Stimulated activated CD4-positive, alpha-beta T cell treated with anti-CD3 and anti-CD28 coated beads, Interleukin-12 subunit alpha, Interleukin-12 subunit beta, amount 100 ng/mL, for 24 hours (primary cell): ENCODE measurements at places on chromosomes 1 and 21.

DNA sequence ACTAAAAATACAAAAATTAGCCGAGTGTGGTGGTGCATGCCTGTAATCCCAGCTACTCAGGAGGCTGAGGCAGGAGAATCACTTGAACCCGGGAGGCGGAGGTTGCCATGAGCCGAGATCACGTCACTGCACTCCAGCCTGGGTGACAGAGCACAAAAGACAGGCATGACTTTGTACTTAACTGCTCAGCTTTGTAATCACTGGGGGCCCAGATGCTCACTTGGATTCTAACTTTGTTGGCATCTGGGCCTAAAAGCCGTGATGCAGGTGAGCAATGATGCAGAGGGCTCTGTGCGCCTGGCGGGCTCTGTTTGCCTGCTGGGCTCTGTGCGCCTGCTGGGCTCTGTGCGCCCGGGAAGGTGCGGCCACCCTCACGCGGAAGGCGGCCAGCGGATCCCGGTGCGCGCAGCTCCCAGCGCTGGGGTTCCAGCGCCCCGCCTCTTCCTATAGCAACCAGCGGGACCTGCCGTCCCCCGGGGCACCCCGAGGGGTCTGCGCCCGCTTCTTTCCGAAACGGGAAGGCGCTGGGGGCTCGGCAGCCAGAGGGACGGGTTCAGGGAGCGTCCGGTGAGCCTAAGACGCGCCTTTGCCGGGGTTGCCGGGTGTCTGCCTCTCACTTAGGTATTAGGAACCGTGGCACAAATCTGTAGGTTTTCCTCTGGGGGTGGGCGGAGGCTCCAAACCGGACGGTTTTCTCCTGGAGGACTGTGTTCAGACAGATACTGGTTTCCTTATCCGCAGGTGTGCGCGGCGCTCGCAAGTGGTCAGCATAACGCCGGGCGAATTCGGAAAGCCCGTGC, 31.7 kb downstream of the PRMT2 start:
- no peak for DNase-seq

GRCh38 chr21:39669976-39670661, 57.4 kb downstream of the B3GALT5 start:
- DNase-seq: no peak

DNA sequence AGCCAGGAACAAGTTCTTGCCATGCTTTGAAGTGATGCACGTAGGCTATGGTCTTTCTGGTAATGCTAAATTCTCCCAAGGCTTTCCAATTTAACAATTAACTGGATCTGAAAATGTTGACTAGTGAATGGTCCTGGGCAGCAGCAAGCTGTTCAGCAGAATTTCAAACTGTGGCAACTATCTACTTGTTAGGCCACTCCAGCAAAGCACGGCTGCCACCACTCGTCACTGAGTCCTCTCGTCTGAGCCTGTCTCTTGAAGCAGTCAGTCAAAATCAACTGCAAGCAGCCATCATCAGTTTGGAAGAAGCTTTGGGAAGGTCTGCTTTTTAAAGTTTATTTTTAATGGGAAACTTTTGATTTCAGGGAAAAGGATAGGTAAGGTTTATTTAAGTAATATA, 6.1 kb downstream of the FLVCR1 start:
- no peak for DNase-seq

GRCh38 chr1:216710055-216710454, 13.2 kb downstream of the ESRRG start:
- DNase-seq: no peak

- peak; percentile 14 for DNase-seq
Observed at GRCh38 chr1:205354259-205355074, 2.3 kb downstream of the KLHDC8A start.

- DNase-seq: no peak
Observed at GRCh38 chr1:167431261-167431908, 86.9 kb downstream of the CD247 start.

DNA sequence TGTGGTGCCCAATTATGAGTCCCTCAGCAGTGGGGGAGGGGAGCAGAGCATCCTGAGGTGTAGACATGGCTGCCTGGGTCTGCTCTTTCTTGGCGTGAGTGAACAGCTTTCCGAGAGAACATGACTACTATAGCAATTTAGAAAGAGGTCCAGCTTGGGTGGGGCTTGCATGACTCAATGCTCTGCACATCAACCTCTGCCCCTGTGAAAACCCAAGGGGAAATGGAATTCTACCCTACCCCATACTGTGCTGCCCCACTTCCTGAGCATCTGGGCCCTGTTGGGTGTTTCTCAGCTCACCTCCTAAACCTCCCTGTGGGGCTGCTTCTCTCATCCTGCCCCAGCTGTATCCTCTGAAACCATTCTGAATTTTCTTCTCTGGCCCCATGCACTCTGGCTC, 8.2 kb upstream of the AZIN2 start:
- DNase-seq: no peak

- DNase-seq: no peak
Observed at GRCh38 chr1:100747771-100748170, 28.2 kb downstream of the VCAM1 start.

DNA sequence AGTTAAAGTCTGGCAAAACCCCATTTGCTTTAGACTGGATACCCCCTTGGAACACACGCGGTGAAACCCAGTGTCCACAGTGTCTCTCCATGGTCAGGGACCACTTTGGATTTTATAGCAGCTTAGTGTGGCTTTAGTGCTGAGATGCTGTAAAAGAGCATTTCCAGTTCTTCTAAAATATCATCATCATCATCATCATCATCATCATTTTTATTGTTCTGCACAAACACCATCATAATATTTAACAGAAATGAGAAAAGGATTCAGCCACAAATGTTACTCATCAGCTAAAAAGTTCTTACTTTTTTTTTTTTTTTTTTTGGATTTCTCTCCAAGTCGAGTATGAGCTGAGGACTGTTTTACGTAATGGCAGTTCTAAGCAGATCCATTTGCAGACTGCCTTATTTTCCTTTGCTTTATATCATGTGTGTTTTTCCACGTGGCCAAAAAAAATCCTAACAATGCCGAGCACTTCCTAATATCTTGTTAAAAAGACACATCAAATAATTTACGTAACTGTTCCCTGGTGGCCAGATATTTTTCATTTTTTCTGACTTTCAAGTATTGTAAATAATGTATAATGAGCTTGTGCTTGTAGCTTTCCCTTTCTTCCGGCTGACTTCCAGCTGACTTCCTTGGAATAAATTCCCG, 62.8 kb downstream of the EVA1C start:
- no peak for DNase-seq
